ENCODE measurements at places on chromosomes 7 and 10.

DNA sequence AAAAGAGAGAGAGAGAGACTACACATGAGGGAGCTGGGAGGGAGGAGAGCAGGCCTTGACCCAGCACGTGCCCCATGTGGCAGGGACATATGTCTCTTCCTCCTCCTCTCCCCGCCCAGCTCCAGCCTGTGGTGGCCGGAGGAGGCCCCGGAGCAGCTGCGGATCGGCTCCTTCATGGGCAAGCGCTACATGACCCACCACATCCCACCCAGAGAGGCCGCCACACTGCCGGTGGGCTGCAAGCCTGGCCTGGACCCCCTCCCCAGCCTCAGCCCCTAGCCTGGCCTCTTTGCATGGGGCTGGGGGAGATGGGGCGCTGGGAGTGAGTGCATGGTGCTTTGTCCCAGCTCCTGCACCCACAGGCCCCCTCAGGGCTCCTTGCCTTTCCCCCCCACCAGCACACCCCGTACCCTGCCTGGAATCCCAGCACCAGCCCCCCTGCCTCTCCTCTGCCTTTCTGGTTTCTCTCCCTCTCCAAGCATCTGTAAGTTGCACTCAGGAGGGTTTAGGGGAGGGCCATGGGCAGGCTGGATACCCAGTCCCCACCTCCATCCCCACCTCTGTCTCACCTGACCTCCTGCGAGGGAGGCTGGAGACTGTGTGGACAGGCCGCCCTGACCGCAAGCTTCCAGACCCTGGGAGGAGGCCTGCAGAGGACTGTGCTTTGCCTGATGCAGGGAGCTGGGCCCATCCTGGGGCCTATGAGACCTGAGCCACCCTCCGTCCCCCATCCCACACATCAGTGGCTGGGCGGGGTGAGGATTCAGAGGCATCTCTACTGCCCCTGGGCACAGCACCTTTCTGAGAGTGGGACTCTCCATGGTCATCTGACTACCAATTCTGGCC is 4.8 kb downstream of the UPK3B start:
- no peaks in the 10 kb centered on the region for H3K27me3 ChIP-seq
- peaks cover 2% of the 10 kb centered on the region for H3K4me1 ChIP-seq
- H3K4me3 ChIP-seq = no peak overlapping the region
- peaks cover under 1% of the 10 kb centered on the region for H3K36me3 ChIP-seq
- H3K27ac ChIP-seq = no peak overlapping the region

DNA sequence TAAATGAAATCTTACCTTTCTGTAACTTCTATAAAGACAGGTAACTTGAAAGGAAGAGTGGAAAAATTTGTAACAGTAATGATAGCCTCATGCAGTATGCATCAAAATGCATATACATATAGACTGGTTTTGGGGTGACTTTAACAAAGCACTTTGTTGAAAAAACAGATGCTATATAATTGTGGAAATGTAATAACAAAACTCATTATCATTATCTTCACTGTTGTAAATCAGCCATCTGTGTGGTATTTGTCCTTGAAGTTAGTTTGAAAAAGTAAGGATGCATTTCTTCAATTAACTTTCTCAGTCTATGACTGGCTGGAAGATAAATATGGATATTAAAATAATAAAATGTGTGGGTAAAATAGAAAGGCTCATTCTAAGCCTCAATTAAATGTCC is 6.1 kb upstream of the DGKB start:
- no peak overlapping the region for H3K4me3 ChIP-seq
- DNase-seq = no peak
- H3K36me3 ChIP-seq = no peaks in the 10 kb centered on the region
- no peaks in the 10 kb centered on the region for H3K27me3 ChIP-seq
- H3K27ac ChIP-seq = no peak overlapping the region

DNA sequence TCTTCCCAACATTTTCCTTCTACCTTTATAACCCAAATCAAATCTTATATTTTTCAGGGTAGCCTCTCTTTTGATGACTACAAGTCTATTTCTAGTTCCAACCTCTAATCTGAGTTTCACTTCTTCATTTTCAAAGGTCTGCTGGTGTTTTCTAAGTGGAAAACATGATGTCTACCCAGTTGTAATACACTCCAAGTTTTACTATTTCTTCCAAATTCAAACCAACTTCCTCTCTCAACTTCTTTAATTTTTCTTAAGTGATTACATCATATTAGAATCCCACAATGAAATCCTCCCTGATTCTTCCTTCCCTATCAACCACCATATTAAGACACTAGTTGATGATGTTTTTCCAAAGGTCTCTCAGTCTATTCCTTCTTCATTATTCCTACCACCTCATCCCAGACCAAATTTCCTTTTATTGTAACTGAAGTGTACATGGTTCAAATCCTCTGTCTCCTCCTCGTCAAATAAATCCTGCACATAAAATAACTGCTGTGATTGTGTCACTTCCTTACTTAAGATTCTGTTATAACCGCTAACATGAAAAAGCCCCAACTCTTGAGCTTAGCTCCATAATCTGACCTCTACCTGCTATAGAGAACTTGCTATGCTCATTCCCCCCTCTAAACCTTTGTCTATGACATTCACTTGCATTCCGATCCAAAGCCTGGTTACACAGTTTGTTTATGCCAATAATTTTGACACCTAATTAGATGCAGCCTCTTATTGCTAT is 12.7 kb downstream of the TAS2R38 start:
- H3K36me3 ChIP-seq = no peaks in the 10 kb centered on the region
- H3K27ac ChIP-seq = no peak overlapping the region
- no peak overlapping the region for H3K4me3 ChIP-seq
- no peaks in the 10 kb centered on the region for H3K27me3 ChIP-seq
- DNase-seq = no peak

- no peak overlapping the region for H3K4me3 ChIP-seq
- H3K27ac ChIP-seq = no peak overlapping the region
- no peak for DNase-seq
These were observed 278.3 kb upstream of the SP8 start for GRCh38 chr7:21064698-21065648.

GRCh38 chr7:29496355-29497020 is 67.1 kb upstream of the PRR15 start:
- no peak for DNase-seq
- no peak overlapping the region for H3K4me3 ChIP-seq
- H3K36me3 ChIP-seq = no peaks in the 10 kb centered on the region
- H3K27me3 ChIP-seq = no peaks in the 10 kb centered on the region

DNA sequence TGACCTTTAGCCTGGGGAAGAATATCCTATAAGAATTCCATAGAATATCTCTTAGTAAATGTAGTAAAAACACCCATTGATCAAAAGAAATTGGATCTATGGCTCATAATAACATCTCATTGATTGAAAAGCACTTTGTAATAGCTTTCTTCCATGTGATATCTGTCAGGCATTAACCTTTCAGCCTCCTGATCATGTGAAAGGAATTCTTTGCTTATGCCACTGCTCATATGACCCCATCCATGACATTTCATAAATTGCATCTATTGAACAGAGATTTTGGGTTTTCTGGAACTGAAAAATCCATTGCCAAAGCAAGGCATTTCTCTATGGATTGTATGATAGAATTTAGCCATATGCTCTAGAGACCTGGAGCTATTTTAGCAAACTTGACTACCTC is 519.3 kb upstream of the PFKP start:
- no peaks in the 10 kb centered on the region for H3K4me1 ChIP-seq
- H3K4me3 ChIP-seq = no peak overlapping the region
- H3K27me3 ChIP-seq = no peaks in the 10 kb centered on the region

GRCh38 chr10:116103668-116104067 is 169.3 kb downstream of the GFRA1 start:
- peaks cover 30% of the 10 kb centered on the region for H3K27me3 ChIP-seq
- no peak for DNase-seq
- no peak overlapping the region for H3K27ac ChIP-seq
- H3K4me1 ChIP-seq = no peaks in the 10 kb centered on the region
- no peaks in the 10 kb centered on the region for H3K36me3 ChIP-seq

- no peak for DNase-seq
- peaks cover 62% of the 10 kb centered on the region for H3K36me3 ChIP-seq
- no peak overlapping the region for H3K27ac ChIP-seq
- no peak overlapping the region for H3K4me3 ChIP-seq
- H3K4me1 ChIP-seq = no peaks in the 10 kb centered on the region
These were observed 16.6 kb upstream of the ARPC1B start for GRCh38 chr7:99357701-99358490.

GRCh38 chr10:43256531-43257346 is 10.1 kb downstream of the RASGEF1A start:
- peaks cover 26% of the 10 kb centered on the region for H3K27me3 ChIP-seq
- H3K27ac ChIP-seq = no peak overlapping the region
- no peaks in the 10 kb centered on the region for H3K36me3 ChIP-seq
- DNase-seq = no peak
- H3K4me1 ChIP-seq = peaks cover 19% of the 10 kb centered on the region

DNA sequence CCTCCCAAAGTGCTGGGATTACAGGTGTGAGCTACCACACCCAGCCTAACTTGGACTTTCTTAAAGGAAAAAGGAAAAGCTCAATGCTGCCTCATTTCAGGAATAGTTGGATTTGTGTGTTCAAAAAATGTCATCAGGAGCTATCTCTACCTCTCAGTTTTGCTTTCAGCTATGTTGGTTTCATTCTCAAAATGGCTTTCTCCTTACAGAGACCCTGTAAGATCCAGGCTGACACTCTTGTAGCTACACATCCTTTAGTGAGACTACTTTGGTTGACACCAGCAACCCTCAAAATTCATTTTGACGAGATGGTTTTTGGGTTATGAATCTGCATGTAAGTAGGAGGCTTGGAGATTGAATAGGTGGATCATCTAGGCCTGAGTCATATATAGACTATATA is 269.7 kb upstream of the SORCS1 start:
- no peaks in the 10 kb centered on the region for H3K27me3 ChIP-seq
- DNase-seq = no peak

DNA sequence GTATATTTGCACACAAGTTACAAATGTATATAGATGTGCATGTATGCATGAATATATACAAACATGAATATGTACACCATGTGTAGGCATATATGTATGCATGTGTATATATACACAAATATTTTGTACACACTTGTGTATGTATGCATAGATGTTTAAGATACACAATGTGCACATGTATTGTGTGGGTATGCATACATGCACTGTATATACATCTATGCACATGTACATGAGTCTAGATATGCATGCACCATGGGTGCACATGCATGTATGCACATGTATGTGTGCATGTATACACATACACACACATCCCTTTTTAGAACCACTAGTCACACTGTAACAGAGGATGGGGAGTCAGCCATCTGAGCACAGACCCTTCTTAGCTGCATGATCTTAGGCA is 249.4 kb downstream of the COBL start:
- H3K27ac ChIP-seq = no peak overlapping the region
- H3K27me3 ChIP-seq = no peaks in the 10 kb centered on the region
- no peaks in the 10 kb centered on the region for H3K36me3 ChIP-seq
- H3K4me1 ChIP-seq = peaks cover 57% of the 10 kb centered on the region

- H3K4me1 ChIP-seq = peaks cover under 1% of the 10 kb centered on the region
- no peak overlapping the region for H3K27ac ChIP-seq
- DNase-seq = no peak
These were observed 45.0 kb downstream of the VOPP1 start for GRCh38 chr7:55527307-55527706.

GRCh38 chr7:42735081-42735480 is 176.8 kb downstream of the C7orf25 start:
- no peaks in the 10 kb centered on the region for H3K27me3 ChIP-seq
- DNase-seq = no peak
- no peaks in the 10 kb centered on the region for H3K4me1 ChIP-seq
- no peak overlapping the region for H3K27ac ChIP-seq
- no peaks in the 10 kb centered on the region for H3K36me3 ChIP-seq
- no peak overlapping the region for H3K4me3 ChIP-seq

GRCh38 chr7:151592868-151593486 is 73.3 kb upstream of the RHEB start:
- peaks cover 20% of the 10 kb centered on the region for H3K4me1 ChIP-seq
- H3K36me3 ChIP-seq = no peaks in the 10 kb centered on the region
- H3K4me3 ChIP-seq = no peak overlapping the region
- H3K27me3 ChIP-seq = no peaks in the 10 kb centered on the region
- DNase-seq = no peak

- DNase-seq = no peak
- peaks cover 88% of the 10 kb centered on the region for H3K36me3 ChIP-seq
- peak overlapping the region; percentile 73 for H3K27ac ChIP-seq
- H3K27me3 ChIP-seq = no peaks in the 10 kb centered on the region
These were observed 16.4 kb downstream of the IQCE start for GRCh38 chr7:2575046-2575732.

DNA sequence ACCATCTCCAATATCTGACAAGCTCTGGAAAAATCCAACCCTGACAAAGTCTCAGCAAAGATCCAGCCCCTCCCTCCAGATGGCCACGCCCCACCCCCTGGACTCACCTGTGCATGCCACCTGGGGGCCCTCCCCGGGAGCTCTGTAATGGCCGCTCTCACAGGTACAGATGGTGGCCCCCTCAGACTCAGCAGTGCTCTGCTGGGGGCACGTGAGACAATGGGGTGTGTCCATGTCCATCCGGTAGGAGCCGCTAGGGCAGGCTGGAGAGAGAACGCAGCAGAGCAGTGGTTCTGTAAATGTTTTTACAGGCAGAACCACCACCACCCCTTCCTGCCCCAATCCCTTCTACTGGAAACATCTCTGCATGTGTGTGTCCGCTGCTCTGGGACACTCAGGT is 9.5 kb downstream of the EPHA1 start:
- H3K36me3 ChIP-seq = peaks cover 22% of the 10 kb centered on the region
- no peak overlapping the region for H3K4me3 ChIP-seq
- H3K27me3 ChIP-seq = no peaks in the 10 kb centered on the region

GRCh38 chr7:44327981-44328380 is 2.6 kb upstream of the CAMK2B start:
- H3K27ac ChIP-seq = no peak overlapping the region
- no peak overlapping the region for H3K4me3 ChIP-seq
- H3K27me3 ChIP-seq = peaks cover 83% of the 10 kb centered on the region
- peaks cover 6% of the 10 kb centered on the region for H3K36me3 ChIP-seq
- DNase-seq = no peak

GRCh38 chr10:105691811-105692210 is 1050.7 kb downstream of the SORCS3 start:
- no peak overlapping the region for H3K4me3 ChIP-seq
- DNase-seq = no peak
- no peak overlapping the region for H3K27ac ChIP-seq
- H3K4me1 ChIP-seq = no peaks in the 10 kb centered on the region

GRCh38 chr10:12344375-12345110 is 4.8 kb upstream of the CAMK1D start:
- H3K36me3 ChIP-seq = peaks cover 4% of the 10 kb centered on the region
- peaks cover 40% of the 10 kb centered on the region for H3K27me3 ChIP-seq
- H3K27ac ChIP-seq = no peak overlapping the region
- H3K4me3 ChIP-seq = no peak overlapping the region
- no peaks in the 10 kb centered on the region for H3K4me1 ChIP-seq

DNA sequence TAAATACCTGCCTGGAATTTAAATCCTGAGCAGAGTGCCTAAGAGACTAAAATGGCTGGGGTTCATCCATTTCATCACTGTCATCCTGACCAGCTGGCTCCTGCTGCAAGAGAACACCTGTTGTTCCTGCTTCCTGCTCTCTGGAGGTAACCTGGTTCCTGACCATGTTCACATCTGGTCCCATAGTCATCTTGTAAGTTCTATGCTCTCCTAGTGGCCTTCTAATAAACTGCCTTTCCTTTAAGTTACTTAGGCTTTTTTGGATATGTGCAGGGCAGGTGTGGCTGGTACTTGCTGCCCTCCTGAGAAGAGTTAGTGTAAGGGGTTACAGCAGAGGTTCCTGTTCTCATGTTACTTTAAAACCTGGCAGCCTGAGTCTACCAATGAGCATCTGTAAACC is 80.0 kb downstream of the NRCAM start:
- H3K27me3 ChIP-seq = no peaks in the 10 kb centered on the region
- H3K27ac ChIP-seq = no peak overlapping the region
- no peak overlapping the region for H3K4me3 ChIP-seq

All from Calu3 (cell line).